ENCODE measurements at places on chromosomes 5 and 9.

DNA sequence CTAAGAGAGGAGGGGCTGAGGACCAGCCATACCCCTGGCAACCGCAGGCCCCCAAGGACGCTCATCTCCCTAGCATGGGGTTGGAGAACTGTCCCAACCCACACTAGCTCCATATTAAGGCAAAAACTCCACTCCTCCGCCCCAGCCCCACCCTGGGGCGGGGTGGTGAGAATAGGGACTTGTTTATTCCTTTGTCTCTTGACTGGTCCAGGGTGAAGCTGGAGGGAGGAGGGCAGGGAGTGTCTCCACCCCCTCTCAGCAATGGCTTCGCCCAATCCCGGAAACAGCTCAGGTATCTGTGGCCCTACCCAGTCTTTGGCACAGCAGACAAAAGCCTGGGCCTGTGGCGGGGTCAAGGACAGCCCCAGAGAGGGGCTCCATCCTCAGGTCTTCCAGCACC is 16.9 kb downstream of the PRRX2 start:
- no peak for DNase-seq

DNA sequence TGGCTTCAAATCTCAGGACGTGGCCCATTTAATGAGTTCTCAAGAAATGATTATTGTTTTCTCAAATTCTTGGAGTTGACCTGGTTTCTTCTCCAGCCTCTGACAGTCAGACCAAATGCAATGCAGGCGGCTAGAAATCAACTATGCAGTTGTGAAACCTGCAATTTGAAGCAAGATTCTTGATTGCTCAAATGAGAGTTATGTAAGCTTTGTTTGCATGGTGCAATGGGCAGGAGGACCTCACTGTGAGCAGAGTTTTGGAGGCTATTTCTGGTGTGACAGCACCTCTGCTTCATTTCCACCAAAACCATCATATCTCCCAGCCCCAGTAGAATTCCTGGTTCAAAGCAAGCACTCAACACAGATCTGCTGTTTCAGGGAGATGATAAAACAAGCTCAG is 500.0 kb upstream of the KLF4 start:
- DNase-seq, result no peak

- no peak for DNase-seq
Measured at GRCh38 chr9:16597136-16597535, 273.3 kb downstream of the BNC2 start.

GRCh38 chr9:93460689-93461413 is 7.5 kb upstream of the FAM120AOS start:
- no peak for DNase-seq

DNA sequence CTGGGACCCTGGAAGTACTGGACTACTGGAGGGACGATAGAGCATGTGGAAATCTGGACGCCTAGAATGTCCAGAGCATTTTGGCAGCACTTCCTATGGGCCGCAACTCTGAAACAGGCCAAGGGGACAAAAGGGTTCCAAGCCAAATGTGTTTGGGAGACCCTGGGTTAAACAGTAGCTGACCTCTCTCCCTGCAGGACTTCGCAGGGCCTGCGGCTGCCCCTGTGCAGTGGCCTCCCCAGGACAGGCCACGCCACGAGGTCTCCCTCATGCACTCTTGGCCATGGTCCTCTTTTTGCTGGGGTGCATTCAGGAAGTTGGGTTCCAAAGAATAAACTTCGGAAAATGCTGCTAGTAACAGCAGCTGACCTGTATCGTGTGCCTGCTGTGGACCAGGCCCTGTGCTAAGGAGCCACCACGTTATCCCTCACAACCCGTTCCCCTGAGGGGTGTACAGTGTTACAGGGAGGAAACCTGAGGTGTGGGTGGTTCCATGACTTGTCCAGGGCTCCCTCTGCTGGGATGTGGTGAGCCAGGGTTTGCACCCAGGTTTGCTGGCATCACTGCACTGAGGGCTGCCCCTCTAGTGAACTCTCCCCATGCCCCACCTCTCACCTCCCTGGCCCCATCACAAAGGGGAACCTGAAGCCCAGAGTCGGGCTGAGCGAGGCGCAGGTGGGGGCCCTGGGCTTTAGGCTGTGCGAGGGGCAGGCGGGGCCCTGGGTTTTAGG is 79.4 kb downstream of the AMBP start:
- DNase-seq, result no peak

DNA sequence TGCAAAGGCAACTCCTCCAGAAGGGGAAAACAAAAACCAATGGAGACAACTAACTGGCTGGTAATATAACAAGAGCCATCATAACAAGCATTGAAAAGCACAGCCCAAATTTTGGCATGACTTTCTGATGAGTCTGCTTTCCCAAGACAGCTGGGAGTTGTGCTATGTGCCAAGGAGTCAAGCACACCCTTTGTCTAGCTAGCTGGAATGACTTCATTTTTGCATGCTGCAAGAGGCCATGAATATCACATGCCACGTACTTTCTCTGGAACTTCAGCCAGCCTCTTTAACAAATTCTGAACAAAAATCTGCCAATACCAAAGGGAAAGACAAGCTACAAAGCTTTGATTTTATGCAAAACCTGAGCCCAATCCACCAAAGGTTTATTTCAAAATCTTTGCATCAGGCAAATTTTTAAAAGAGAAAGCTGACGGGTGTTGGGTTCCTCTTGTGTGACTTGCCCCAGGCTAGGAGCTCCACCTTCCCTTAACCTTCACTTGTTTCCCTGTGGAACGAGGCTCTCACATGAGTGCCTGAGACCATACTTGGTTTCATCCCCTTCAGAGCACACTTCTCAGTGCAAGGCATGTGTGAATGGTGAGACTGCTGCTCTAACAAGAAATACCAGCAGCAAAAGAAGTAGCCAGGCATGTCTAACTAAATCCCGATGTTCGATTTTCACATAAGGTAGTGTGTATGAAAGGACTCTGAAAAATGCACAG is 47.3 kb downstream of the S1PR3 start:
- DNase-seq, result no peak

DNA sequence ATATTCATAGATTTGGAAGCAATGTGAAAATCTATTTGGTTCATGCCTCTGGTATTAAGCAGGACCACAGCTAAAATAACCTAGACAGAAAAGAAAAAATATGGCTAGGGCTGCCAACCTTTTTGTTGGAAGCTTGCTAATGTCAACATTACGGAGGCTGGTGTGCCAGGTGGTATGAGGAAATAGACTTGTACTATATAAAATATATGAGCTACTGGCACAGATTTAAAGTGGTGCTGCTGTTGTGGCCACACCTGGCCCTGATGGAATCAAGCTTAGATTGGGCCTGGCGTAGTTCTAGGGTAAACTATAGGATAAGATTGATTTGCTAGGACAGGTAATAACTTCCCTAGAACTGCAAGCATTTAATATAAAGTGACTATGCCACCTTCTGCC is 10.6 kb upstream of the PARP8 start:
- no peak for DNase-seq

DNA sequence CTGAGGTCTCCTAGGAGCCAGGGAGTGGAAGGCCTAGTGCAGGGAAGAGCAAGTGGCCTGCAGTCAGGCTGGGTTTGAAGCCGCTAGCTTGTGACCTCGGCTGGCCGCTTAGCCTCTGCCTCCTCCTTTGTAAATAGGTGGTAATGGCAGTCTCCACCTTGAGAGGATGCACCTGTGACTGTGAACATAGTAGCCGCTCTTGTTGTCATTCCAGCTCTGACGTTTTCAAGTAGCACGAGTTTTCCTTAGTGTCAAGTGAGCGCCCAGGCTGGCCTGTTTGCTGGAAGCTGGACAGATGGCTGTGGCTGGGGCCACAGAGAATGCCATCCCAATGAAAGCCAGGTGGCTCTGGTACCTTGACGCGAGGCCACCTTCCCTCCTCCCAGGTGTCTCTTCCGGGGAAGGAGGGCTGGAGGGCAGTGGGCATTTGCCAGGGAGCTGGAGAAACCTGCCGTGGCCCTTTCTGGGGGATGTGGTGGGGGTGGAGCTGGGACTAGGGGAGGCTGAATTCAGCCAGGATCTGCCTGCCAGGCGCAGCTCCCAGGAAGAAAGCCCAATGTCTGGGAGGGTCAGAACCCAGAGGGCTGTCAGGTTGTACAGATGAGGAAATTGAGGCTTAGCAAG is 2.5 kb downstream of the ASS1 start:
- DNase-seq, result no peak

DNA sequence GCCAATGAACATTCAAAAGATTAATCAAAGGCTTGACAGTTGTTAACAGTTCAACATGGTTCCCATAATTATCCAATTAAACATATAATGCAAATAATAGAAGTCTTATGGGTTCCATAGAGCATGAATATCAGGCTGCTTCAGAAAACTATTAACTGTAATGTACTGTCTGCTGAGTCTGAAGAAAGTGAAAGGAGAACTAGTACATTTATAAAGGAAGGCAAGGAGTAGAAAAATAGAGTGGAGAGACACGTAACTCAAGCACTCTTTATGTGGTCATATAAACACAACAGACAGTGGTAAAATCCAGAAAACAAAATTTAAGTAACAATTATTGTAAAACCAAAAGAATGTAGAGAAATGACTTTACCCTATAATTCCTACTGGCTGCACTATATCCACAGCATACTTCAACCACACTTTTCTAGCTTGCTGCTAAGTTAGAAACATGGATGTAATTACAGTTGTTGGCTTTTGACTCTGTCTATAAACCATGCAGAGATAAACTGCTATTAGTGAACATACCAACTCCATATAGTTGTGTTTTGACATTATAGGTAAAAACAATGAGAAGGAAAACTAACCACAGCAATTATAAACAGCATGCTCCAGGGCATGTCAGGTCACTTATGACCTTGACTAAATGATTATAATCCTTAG is 32.7 kb downstream of the NFIB start:
- no peak for DNase-seq

GRCh38 chr5:18216016-18216415 is 581.8 kb downstream of the TAF11L14 start:
- no peak for DNase-seq

GRCh38 chr5:87004101-87004500 is 263.6 kb upstream of the RASA1 start:
- DNase-seq, result no peak

- no peak for DNase-seq
Measured at GRCh38 chr5:10592601-10593000, 28.7 kb downstream of the ANKRD33B start.

GRCh38 chr5:168468836-168469235 is 17.4 kb upstream of the RARS1 start:
- no peak for DNase-seq

DNA sequence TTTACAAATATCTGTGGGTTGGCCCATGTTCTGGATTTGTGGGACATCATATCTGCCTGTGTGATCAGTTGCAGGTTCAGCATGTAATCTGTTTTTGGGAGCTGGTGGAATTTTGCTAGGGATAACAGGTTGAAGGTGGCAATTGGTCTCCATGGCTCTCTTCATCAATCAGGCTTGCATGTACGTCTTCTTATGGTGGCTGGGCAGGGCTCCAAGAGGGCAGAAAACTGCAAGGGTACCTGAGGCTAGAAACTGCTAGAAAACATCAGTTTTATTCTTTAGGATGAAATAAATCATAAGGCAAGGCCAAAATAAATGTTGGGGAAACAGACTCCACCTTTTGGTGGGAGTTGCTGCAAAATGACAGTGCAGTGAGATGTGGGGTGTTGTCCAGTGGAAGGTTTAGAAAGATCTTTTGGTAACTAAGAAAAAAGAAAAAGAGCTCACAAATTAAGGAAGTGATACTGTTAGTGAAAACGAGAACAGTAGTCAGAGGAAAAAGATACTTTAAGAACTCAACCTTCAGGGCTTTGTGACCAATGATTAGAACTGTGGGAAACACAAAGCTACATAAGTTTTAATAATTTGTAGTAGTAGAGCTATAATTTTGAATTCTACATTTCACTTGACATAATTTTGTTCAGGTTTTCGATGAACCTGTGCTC is 300.7 kb upstream of the IZUMO3 start:
- DNase-seq, result no peak

- DNase-seq, result no peak
Measured at GRCh38 chr9:118183576-118183975, 479.4 kb downstream of the TLR4 start.

DNA sequence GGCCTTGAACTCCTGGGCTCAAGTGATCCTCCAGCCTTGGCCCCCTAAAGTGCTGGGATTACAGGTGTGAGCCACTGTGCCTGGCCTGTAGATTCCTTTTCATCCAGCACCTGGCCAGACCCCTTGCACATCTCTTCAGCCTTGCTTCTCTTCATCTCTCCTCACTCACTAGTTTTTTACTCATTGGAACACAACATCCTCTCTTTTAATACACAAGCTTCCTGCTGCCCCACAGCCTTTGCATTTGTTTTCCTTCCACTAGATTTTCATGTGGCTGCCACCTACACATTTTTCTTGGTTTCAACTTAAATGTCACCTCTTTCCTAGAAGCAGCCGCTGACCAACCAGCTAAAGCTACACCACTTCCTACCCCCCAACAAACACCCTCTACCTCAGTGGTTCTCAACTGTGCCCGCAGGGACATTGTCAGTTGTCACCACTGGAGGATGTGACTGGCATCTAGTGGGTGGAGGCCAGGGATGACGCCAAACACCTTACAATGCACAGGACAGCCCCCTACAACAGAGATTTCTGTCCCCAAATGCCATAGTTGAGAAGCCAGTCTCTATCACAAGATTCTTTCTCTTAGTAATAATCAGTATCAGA is 33.7 kb downstream of the HAVCR1 start:
- peak; percentile 69 for DNase-seq

DNA sequence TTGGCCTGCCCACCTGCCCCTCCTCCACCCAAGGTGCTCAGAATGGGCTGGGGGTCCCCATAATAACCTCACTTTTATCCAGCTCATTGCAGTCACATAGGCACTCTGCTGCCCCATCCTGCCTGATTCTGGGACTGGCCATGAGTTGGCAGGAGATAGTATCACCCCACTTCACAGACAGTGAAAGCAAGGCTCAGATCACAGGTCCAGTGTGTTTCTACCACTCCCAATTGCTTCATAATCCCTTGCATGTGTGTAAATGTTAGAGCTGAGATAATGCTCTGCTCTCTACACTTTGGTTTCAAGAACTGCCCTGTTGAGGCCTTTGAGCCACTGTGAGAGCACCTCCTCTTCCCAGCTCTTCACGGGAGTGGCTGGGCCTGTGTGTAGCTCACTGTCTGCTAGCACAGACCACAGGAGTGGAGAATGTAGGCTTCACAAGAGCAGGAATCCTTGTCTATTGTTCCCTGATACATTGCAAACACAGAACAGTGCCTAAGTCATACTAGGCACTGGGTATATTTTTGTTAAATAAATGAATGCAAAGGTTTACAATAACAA is 8.4 kb downstream of the PCYOX1L start:
- DNase-seq, result no peak

DNA sequence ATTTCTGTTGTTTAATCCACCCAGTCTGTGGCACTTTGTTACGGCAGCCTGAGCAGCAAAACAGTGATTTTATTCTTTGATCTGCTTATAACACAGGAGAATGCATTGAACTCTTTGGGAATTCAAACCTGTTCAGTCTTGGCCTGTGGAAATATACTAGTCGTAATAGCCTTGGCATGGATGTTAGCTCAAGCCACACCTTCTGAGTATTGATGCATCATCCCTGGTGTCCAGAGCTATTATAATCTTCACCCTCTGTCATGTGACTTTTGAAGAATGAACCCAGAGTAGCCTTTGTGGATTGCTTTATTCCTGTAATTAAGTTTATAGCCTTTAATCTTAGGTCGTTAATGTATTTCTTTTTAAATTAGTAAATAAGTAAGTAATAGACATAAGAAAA is 50.8 kb upstream of the TEX48 start:
- DNase-seq, result no peak

DNA sequence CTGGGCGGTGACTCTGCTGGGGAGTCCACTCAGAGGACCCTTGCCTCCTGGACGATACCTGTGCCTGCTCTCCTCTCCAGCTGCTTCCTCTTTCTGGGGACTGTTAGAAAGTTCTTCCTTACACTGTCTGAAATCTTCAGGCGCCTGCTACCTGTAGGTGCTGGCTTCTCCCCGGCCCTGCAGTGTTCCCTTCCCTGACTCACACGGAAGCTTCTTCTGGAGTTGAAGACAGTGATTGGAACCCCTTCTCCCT is 562 bp downstream of the GSN start:
- DNase-seq, result no peak

Data from effector memory CD8-positive, alpha-beta T cell (primary cell).